ENCODE measurements at places on chromosomes 16 and 17.

GRCh38 chr16:34054969-34055368 lies 595.6 kb downstream of the TP53TG3F start:
- DNase-seq = no peak

GRCh38 chr17:69058165-69058564 lies 2.6 kb downstream of the ABCA9 start:
- no peak for DNase-seq

GRCh38 chr17:42179911-42180410 lies 981 bp downstream of the KCNH4 start:
- DNase-seq = no peak

GRCh38 chr17:57599271-57600045 lies 145.6 kb downstream of the CCDC182 start:
- DNase-seq = no peak

- DNase-seq = no peak
Measured at GRCh38 chr17:63792055-63792729, 18.2 kb downstream of the DDX42 start.

DNA sequence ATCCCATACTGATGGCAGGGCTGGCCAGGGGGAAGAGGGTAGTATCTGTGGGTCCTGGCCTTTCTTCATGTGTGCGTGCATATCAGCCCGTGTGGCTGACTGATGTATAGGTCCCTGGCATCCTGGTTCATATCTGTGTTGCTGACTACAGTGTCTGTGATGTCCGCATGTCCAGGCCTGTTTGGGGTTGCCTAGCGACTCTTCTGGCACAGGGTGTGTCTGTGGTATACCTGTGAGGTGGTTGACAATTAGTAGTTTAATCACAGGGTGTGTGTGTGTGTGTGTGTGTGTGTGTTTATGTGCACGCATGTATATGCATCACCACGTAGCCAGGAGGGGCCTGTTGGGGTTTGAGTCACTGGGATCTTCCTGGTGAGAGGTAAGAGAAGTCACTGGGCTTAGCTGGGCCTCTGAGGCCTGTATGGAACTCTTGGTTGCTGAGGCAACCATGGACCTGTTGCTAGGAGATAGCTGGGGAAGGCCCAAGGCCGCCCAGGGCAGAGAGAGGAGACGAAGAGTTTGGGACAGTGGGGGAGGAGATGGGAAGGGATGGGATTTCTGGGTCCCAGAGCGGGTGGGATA lies 603 bp upstream of the TMEM95 start:
- DNase-seq = no peak

DNA sequence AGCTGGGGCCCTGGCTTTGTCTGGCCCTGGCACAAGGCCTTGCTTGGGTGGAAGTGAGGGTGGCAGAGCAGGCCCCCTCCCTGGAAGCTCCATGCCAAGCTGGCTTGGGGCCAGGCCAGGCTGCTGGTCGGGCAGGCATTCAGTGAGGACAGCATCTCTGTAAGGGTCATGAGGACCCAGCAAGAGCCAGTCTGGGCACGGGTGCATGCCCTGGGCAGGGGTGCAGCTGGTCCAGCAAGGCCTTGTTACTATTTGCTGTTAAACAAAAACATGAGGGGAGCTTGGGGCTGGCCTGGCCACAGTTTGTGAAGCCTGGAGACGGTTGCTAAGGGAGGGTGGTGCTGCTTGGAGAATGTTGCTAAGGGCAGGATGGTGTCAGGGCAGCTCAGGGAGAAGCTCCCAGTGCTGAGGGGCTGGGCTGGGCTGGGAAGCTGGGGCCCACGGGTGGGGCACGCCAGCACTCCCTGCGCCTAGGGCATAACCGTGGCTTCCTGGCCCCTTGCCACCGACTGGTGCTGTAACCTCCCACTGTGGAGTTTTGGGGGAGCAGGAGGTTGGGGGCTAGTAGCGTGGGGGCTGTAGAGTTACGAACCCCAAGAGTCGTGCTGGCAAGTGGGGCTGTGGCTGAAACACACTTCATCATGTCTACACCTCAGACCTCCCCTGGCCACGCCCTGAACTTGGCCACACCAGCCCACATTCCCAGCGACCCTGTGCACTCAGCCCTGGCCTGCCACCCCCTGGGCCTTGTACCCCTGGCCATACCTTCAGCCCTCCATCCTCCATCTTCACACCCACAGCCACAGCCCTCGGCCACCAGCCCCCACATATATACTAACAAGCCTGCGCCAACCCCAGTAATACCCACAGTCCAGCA lies 1.6 kb downstream of the TPPP3 start:
- DNase-seq = no peak

- no peak for DNase-seq
Measured at GRCh38 chr16:11681976-11682654, 13.9 kb downstream of the SNN start.

DNA sequence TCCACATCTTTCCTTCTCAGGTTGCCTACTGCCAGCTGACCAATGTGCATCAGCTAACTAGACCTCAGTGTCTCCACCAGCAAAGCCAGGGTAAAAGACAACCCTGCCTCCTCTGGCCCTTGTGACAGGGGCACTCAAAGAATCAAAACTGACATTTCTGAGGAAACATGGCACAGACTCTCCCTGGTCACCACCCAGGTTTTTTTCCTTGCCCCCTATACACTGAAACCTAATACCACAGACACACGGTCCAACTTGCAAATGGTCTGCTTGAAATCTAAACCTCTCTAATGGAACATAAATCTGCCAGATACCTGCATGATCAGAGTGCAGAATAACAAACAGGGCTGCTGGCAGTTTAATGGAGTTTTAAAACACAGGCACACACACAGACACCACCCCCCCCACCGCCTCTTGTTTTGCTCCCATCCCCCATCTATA lies 19.5 kb upstream of the CORO6 start:
- no peak for DNase-seq

DNA sequence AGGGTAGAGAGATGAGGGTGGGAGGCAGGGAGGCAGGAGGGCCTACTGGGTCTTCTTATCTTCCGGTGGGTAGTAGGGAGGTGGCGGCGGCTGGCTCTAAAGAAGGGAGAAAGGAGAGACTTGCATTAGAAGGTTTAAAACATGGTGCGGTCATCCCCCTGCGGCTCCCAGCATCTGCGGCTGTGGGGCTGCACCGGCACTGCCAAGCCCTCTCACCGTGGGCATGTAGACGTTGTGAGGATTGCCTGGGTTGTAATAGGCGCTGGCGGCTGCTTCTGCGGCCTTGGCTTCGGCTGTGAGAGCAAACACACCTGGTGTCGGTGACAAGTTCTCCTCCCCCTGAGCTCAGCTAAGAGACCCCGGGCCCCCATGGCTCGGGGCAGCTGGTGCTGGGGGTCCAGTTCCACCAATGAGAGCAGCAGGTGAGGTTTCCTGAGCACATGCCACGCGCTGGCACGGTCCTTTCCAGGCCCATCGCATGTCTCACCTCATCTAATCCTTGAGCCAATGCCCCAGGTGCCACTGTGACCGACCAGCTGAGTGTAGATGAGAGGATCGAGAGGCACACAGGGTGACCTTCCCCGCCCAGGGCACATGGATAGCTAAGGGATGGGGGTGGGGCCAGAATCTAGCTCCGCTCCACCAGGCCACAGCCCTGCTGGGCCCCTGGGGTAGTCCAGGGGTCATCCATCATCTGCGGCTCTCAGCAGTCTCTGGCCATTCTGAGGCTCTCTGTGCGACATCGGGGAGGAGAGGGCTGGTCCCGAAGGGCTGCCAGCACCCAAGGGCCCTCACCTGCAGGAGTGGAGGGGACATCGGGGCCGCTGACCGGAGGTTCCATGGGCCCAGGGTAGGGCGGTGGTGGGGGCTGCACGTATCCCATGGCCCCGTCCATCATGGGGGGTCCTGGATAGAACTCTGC lies 2.7 kb upstream of the UNC13D start:
- no peak for DNase-seq

DNA sequence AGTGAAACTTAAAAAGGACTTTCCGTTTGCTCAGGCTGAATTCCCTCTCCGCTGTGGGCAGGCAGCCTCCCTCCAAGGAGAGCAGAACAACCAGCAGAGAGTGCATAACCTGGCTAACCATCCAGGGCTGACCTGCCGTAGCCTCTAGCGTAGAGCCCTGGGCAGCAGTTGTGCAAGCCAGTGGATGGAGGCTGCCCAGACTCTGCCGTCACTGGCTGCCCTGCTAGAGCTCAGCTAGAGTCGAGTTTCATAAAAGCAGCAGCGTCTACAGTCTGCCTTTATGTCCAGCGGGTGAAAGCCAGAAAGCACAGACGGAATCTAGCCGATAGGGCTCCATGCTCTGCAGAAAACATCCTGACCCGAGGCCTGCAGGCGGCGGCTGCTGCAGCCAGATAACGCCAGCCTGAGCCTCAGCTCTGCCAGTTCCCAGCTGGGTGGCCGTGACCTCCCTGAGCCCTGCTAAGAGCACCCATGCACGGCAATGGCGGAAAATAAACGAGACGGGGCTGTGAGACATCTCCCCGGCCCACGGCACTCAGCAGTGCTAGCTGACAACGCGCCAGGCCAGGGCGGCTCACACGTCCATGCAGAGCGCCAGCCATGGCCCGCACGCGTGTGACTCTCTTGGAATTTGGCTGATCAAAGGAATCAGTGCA lies 231.3 kb downstream of the ENGASE start:
- DNase-seq = no peak

DNA sequence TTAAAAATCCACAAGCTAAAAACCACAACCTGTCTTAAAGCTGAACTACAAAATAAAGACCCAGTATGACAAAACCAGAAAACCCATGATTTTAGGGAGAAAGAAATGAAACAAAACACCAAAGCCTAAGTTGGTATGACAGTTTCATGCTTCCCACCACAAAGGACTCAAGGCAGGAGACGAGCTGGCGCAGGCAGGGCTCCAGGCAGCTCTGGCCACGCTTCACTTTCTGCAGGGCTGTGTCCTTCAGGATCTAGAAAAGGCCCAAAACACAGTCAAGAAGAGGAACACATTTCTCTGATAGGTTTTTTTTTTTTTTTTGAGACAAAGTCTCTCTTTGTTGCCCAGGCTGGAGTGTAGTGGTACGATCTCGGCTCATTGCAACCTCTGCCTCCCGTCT lies 75.3 kb downstream of the WDR59 start:
- no peak for DNase-seq

GRCh38 chr17:1882836-1883235 lies 53.0 kb downstream of the RPA1 start:
- no peak for DNase-seq

GRCh38 chr17:67110619-67111018 lies 66.3 kb downstream of the CACNG1 start:
- DNase-seq = no peak

GRCh38 chr17:77543801-77544200 lies 403.0 kb downstream of the SEC14L1 start:
- no peak for DNase-seq

GRCh38 chr17:30267625-30268024 lies 24.1 kb downstream of the BLMH start:
- no peak for DNase-seq

- DNase-seq = no peak
Measured at GRCh38 chr17:71033336-71033735, 864.0 kb downstream of the KCNJ2 start.

GRCh38 chr17:50046667-50047066 lies 9.2 kb upstream of the ITGA3 start:
- DNase-seq = no peak

DNA sequence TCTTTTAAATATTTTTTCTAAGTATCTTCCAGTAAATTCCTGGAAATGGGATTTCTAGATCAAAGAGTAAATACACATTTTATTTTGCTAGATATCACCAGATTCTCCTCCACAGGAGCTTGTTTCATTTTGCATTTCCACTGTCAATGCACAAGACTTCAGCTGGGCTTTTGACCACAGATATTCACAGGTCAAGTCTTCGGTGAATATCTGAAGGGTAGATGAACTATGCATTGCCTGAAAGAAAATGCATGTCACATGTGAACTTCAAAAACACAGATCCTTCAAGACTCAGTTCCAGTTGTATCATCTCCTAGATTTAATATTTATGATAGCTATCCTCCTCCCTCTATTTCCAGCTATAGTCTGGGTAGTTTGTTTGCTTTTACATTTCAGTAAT lies 963.6 kb upstream of the GOT2 start:
- no peak for DNase-seq

GRCh38 chr17:69857412-69857835 lies 217.6 kb upstream of the KCNJ16 start:
- DNase-seq = no peak

DNA sequence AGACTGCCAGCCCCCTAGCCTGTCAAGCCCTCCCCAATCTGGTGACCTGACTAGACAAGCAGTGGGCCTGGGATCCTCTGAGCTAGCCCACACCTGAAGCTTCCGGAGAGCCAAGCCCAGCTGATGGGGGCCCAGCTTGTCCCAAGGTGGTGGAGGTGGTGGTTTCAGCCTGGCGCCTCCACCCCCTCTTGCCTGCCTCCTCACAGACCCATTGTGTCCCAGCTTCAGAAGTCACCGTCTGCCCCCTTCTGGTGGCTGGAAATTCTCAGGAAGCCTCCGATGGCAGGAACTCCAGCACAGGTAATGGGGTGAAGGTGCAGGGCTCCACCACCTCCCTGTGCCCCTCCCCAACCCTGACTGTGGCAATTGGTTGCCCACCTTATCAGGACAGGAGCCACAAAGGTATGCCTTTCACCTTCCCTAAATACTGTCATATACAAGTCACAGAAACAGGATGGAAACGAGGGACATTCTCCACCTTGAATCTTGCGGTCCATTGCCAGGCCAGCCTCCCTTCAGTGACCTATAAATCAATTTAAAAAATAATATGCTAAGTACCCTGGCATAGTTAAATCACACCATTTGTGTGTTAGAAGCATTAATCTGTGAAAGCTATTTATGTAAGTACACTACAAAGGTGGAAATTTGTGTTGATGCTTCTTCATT lies 66.0 kb upstream of the ZNF423 start:
- peak; percentile 3 for DNase-seq

DNA sequence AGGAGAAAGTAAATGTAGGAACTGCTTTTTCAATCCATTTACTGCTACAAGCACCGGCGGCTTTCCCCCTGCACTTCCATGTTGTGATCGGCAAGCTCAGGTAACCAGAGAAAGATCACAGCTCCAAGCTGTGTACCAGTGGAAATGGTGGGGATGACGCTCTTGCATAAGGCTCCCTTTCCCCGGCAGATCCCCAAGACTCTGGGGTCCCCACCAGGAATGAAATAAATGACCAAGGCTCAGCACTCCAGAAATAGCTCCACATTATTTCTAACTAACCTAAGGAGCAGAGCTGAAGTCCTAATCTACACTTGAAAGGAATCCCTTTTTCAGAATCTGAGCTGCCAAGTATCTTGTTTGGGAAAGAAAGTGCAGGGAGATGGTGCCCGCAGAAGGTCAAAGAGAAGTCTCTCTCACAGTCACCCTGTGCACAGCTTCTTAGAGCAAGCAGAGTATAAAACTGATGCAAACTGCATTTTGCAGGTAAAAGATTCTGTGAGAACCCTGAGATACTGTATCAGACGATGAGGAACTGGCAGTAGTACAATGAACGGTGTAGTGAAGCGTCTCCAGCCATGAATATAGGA lies 11.1 kb downstream of the GRB2 start:
- no peak for DNase-seq

DNA sequence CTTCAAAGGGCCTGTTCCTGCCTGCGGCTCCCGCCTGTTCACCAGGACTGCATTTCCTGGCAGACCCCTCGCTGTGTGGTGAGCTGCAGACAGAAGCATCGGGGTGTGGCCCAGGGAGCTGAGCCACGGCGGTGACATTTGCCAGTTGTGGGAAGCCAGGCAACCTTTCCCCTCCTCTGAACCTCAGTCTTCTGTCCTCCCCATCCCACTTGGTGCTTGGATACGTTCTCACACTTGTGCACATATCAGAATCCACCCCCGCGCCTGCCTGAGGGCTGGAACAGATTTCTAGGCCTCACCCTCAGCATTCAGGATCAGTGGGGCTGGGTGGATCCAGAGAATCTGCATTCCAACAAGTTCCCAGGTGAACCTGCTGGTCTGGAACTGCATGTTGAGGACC lies 63.5 kb downstream of the CRISPLD2 start:
- DNase-seq = no peak
